ENCODE measurements at places on chromosomes 16 and 17.

DNA sequence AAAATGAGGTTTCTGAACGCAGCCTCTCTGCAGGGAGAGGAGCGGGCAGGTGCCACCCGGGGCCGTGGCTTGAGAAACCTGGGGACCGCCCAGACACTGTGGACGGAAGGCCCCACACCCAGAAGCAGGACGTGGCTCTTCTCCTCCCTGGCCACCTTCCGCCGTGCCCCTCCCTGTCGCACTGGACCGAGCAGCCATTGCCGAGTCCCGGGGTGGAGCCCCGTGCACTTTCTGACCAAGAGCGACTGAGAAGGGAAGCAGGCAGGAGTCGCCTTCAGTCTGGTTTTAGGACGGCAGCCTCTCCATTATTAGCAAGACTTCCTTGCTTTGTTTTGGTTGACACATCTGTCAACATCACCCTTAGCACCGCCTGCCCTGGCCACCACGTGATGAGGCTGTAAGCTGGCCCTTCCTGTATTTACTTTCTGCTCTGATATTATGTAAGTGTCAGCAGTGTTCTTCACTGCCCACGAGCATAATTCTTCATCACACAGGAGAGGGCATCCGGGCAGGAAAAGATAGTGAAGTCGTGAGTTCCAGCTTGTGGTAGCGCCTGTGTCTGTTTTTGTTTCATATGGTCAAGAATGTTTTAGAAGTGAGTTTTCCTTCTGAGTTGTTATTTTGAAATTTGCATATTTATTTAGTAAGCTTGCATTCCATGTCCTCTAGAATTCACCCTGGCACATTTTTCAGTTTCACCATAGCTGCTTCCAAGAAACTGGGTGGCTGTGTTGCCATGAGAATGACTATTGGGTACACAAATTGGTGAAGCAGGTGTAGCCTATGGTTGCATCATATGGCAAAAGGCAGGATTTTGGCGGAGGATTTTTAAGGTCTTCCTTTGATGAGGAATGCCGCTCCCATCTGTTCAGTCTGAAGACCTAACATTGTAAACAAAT, 1.0 kb downstream of the HERPUD1 start:
- DNase-seq: no peak

DNA sequence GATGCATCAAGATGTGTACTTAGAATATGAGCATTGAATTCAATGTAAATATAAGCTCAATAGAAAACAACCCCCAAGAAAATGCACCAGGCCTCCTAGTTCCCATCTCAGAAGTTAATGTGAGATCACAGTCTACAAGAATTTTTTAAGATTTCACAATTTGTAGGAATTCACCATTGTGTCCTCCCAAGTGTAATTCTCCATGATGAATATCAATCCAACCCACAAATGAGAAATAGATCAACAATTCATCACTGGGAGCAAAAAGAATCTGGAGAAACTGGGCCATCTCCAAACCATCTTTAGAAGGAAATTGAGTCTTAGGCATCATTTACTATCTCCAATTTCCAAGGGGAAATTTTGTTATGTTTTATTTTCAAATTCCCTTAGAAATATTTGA, 310.5 kb upstream of the GOT2 start:
- no peak for DNase-seq

DNA sequence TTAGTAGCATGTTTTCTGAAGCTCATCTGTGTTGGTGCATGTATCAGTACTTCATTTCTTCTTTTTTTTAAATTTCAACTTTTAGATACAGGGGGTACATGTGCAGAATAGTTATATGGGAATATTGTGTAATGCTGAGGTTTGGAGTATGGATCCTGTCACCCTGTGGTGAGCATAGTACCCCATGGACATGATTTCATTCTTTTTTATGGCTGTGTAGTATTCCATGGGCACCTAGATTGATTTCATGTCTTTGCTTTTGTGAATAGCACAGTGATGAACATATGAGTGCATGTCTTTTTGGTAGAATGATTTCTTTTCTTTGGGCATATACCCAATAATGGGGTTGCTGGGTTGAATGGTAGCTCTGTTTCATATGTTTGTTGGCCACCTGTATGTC, 55.0 kb upstream of the NOL11 start:
- no peak for DNase-seq

- DNase-seq: no peak
Measured at GRCh38 chr17:52138350-52138749, 20.2 kb downstream of the CA10 start.

- no peak for DNase-seq
Measured at GRCh38 chr17:1082579-1082978, 85.7 kb downstream of the TIMM22 start.

DNA sequence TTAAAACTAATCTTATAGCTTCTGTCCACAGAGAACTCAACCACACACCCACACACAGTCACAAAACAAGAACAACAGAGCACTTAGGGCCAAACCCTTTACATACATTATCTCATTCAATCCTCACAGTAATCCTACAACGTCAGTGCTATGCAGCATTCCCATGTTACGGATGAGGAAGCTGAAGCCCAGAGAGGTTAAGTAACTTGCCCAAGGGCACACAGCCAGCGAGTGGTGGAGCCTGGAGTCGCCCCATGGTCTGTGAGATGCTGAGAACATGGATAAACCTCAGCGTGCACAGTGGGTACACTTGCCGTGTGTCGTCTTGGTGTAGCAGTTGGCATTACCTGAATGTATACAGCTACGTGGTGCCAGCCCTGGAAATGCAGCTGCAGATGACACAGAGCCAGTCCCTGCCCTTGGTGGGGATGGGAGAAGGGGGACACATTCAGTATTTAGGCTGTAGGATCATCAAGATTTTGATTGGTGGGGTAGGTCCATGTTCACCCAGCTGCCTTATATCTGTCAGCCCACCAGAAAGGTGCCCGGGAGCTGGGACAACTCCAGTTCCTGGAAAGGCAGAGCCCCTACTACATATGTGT, 177.0 kb downstream of the IRF8 start:
- no peak for DNase-seq

- no peak for DNase-seq
Measured at GRCh38 chr16:87622756-87623319, 20.5 kb downstream of the JPH3 start.

- no peak for DNase-seq
Measured at GRCh38 chr16:30063893-30064728, 1.4 kb upstream of the ALDOA start.

Measured in esophagus squamous epithelium (tissue), 5 donors.